ENCODE measurements at places on chromosomes 11 and 22.

DNA sequence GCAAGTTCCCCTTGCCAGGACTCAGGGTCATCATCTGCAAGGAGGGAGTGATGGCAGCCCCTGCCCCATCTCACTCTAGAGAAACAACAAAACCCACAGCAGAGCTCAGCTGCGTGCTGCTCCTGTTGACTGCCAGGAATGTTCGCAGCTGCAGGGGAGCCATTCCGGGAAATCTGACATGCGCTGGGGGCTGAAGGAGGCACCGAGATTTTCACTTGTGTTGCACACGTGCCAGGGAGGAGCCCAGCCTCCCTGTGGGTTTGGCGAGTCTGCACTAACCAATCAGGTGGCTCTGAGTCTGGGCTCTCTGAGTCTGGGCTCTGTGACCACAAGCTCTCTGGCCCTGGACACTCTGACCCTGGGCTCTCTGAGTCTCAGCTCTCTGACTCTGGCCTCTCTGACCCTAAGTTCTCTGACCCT lies 10.5 kb downstream of the FGF3 start:
- no peak for DNase-seq

DNA sequence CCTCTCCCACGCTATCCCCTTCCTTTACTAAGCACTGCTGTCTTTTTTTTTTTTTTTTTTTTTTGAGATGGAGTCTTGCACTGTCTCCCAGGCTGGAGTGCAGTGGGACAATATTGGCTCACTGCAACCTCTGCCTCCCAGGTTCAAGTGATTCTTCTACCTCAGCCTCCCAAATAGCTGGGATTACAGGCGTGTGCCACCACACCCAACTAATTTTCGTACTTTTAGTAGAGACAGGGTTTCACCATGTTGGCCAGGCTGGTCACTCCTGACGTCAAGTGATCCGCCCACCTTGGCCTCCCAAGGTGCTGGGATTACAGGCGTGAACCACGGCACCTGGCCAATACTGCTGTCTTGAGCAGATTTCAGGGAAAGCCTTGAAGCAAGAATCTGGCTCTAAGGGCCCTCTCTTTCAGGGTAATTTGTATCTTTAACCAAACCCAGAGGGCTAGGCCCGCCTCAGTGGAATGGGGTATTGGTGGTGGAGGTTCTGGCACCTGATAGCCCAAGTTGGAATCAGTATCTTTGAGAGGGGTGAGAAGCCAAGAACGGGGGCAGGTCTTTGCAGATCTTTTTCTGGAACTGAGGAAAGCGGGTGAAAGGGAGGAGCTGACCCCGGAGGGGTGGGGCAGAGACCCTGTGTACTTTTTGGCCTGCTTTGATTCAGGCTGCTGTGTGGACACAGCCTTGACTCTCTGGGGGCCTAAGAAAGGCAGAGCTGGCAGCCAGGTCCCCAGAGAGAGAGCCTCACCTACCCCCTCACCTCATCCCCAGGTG lies 37.0 kb downstream of the TRIOBP start:
- DNase-seq: no peak

- no peak for DNase-seq
These were observed 36.4 kb downstream of the NRXN2 start for GRCh38 chr11:64686466-64687170.

DNA sequence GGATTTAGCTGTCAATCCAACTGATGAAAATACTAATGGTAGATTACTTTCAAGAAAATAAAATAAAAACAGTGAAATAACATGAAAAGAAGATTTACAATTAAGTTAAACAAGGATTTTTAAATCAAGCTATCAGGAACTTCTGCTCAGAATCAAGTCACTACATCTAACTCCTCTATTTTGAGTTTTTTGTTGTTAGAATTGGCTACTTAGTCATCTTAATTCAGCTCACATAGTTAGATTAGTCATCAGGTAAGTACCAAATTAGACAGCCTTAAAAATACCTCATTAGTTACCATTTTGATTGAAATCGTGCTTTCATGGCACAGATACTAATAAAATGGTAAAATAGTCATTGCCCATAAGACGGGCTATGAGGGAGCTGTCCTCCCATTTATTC lies 35.8 kb downstream of the BTG4 start:
- no peak for DNase-seq

GRCh38 chr11:43756575-43756974 lies 76.0 kb downstream of the HSD17B12 start:
- DNase-seq: no peak

DNA sequence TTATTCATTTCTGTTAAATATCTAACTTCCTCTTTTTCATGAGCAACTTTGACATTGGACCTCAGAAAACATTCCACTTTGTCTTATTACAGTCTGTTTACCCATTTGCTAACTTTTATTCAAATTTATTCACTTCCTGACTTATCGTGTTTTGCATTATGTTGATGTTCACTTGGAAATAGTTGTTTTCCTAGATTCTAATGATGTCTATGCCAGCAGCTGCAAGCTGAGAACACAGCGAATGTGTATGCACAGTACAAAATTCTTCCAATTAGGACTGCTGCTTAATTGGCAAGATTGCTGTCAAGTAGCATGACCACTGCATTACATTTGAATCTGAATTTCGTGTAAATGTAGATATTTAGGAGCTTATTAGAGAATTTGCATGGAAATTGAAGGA lies 61.5 kb upstream of the GRIA4 start:
- DNase-seq: no peak

- no peak for DNase-seq
These were observed 52.5 kb downstream of the TRIM44 start for GRCh38 chr11:35714882-35715627.

DNA sequence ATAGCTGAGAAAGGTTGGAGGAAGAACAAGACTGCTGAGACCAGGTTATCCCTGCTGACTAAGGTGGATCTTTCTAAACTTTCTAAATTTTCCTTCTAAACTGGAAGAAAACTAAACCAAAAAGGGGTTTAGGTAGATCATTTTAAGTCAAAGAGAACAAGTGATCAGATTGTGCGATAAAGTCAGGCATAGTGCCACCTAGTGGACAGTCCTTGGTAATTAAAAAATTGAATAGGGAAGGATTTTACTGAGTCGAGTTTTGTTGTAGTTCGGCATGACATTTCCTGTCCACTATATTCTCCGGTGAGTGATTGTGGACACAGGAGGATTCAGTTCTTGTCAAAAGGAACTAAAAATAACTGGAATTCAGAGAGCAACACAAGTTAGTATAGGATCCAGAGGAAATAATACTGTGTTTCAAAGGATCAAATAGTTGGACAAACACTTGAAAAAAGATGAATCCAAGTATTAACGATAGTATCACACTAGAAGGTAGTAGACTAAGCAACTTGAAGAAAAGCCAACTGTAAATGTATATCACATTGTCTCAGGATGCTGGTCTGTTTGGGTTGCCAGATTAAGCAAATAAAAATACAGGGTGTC lies 1236.4 kb downstream of the FAM181B start:
- DNase-seq: no peak

GRCh38 chr11:123437236-123437979 lies 7.3 kb downstream of the GRAMD1B start:
- no peak for DNase-seq

DNA sequence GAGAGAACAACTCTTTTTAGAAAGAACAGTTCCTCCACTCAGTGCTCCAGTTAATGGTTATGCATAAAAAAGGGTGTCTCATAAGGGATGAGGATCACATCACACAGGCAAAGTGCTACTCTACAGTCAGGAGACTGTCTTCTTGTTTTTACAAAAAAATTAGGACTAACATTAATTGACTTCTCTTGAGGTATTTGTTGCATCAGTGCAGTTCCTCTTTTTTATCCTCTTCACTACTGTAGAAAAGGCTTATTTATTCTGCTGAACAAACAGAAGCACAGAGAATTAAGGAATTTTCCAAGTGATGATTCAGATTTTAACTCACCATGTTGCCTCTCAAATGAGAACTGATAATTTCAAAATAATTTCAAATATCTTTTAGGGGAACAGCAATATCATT lies 1.9 kb downstream of the MMP8 start:
- DNase-seq: no peak

- DNase-seq: no peak
These were observed 200.4 kb downstream of the RAB38 start for GRCh38 chr11:87974797-87975196.

DNA sequence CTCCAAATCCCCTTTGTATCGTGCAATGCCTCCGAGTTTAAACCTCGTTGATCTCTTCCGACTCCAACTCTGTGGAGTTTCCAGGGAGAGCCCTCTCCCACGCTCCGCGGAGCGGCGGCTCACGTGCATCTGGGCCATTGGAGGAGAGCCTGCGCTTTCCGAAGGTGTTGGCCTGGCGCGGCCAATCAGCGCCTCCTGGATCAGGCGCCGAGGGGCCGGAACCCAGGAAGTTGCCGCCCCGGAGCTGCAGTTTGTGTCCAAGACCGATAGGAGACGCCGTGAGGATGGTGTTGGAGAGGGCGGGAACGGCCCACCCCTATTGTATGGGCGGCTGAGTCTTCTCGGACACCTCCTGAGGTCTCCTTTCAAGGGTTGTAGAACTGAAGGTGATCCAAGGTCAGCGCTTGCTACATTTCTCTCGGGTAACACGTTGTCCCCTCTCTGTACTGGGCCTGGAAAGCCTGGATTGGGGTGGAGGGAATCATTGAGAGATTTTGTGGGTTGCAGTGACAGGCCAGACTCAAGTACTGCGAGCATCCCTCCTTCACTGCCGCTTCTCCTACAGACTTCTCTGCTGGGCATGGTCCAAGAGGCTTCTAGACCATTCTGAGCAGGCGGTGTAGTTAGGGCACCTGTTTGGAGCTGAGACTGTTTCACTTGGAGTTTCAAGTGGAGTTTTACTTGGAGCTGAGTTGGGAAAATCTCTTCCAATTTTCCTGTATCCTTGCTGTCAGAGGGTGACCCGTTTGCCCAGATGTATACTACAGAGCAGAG lies 1.7 kb downstream of the ADAMTS15 start:
- no peak for DNase-seq

GRCh38 chr11:131297441-131297840 lies 73.0 kb upstream of the NTM start:
- no peak for DNase-seq

DNA sequence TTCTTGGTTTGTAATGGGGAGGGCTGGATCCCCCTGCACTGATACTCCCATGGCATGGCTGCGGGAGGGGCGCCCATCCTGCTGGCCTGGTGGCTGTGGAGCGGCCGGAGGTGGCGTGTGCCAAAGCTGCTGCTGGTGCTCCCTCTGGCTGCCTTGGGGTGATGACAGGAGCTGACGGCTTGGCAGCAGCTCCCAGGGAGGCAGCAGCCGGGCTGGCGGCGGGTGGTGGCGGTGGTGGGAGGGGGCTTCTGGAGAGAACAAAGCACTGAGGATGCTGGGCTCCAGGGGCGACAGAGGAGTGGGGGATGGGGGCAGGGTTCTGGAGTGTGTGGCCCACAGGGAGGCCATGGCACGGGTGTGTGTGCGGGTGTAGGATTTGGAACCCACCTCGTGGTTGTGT lies 11.4 kb upstream of the MPPED1 start:
- DNase-seq: no peak

GRCh38 chr11:15497366-15497765 lies 382.6 kb downstream of the INSC start:
- no peak for DNase-seq

- no peak for DNase-seq
These were observed 70.8 kb downstream of the BLID start for GRCh38 chr11:122045181-122045586.

GRCh38 chr22:47673557-47673956 lies 911.1 kb downstream of the TBC1D22A start:
- DNase-seq: no peak

GRCh38 chr11:26162291-26162690 lies 169.6 kb upstream of the ANO3 start:
- no peak for DNase-seq

DNA sequence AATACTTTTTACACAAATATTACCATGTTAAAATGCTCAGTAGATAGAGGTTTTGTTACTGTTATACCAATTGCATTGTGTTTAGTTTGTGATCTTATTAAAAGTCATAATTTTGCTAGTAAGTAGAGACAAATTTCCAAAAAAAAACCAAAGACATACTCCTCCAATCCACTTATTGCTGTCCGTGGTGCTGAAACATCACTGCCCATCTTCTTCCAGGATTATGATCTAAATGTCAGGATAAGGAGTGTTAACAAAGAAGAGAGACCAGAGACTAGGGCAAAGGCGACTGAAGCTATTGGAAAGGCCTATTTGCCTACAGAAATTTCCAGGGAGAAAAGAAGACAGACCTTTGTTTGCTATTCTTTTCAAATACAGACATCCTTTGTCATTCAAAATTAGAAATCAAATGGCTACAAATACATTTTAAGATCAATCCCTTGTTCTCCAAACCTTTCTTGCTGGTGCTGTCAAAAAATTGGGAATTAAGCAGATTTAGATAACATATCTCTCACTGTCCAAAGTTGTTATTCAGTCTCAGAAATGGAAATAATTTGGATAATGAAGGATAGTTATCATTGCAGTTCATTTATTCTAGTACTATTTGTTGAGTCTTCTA lies 199.7 kb downstream of the C11orf91 start:
- DNase-seq: no peak

- no peak for DNase-seq
These were observed 93.7 kb downstream of the FCHSD2 start for GRCh38 chr11:73048446-73048845.

GRCh38 chr11:464316-464715 lies 14.2 kb downstream of the PTDSS2 start:
- DNase-seq: no peak

DNA sequence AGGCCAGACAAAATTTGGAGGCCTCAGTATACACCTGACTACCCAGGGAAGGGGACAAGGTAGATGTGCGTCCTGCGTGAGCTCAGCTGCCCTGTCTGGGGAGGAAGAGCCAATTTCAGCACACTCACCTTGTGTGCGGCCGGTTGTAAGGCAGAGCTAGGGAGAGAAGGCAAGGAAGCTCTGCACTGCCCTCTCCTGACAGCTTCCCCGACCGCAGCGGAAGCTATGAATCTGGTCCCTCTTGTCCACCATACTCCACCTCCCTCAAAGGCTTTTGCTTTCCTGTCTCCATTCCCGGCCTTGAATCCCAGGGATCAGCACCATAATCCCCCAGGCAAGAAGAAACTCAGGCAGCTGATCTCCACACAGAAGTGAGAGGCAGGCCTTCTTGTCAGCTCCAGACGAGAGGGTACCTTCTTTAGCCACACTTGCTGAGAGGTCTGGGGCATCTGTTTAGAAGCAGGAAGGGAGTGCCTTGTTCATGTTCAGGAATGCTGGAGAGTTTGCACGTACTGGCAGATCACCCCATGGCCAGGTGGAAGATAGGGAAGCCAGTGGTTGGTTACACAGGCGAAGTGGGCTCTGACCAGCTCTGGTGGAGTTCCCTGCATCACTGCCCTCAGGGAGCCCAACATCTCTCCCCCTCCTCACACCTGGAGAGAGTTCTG lies 62.5 kb downstream of the FEZ1 start:
- DNase-seq: peak; percentile 8

Measured in stimulated activated CD4-positive, alpha-beta T cell treated with anti-CD3 and anti-CD28 coated beads, Interleukin-4, amount 100 ng/mL, for 1 hour (primary cell).